ENCODE measurements at places on chromosomes 3 and 15. TPM values are rescaled to one million over a fixed set of nuclear protein-coding genes. Genes with fewer than 3 reads are reported as not detected.

Gene TMEM43
- 103 TPM for total RNA-seq

Gene ISL2
- 6.6 TPM for total RNA-seq

Gene FBXO45
- total RNA-seq, result 16.0 TPM

- no peak for DNase-seq
Measured at GRCh38 chr15:67745073-67746006, 80.0 kb upstream of the SKOR1 start.

- peak; percentile 5 for DNase-seq
Measured at GRCh38 chr3:164657631-164658030, 420.7 kb downstream of the SI start.

GRCh38 chr3:113498221-113499005 lies 16.5 kb downstream of the SPICE1 start:
- DNase-seq, result no peak

Measured in tongue (tissue), 3 donors.